ENCODE measurements at places on chromosomes 4 and X.

DNA sequence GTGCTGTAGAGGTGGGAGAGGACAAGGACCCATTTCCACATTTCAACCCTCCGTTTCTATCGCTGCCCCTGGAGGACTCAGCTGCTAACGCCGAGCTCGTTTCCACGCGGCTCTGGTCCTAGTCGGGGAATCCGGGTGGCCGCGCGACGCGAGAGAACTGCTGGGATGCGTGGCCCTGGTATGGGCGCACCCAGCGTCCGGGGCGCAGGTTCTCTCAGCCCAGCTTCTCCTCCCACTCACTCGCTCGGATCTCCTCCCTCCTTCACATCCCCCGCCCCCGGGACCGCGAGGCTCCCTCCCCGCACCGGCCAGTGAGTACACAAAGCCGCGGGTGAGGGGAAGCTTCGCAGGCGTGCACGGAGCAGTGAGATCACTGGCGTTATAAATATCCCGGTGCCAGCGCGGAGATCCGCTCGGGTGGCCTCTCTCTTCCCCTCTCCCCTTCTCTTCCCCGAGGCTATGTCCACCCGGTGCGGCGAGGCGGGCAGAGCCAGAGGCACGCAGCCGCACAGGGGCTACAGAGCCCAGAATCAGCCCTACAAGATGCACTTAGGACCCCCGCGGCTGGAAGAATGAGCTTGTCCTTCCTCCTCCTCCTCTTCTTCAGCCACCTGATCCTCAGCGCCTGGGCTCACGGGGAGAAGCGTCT, at the start of gene FGF5:
Gene FGF5 (plus strand): TSS at position 412 of the 649 bp plus-strand sequence. CDS start 161 bp downstream, at position 573.
- DNase-seq: no peak

DNA sequence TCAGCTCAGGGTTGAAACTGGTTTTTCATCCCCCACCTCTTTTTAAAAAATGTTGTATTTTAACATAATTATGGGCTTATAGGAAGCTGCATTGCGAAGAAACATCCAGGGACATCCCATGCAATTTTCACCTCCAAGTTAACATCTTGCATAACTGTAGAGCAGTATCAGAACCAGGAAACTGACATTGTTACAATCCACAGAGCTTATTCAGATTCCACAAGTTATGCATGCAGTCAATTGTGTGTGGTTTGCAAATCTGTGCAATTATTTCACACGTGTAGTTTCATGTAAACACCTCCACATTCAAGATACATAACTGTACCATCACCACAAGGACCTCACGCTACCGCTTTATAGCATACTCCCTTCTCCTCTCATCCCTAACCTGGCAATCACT, 97.5 kb upstream of the GATB start:
- no peak for DNase-seq

GRCh38 chrX:31291131-31291530, 219.3 kb upstream of the FTHL17 start:
- DNase-seq: no peak

GRCh38 chrX:6810776-6811175, 275.9 kb upstream of the VCX3A start:
- DNase-seq: no peak

GRCh38 chr4:98614662-98615061, 43.7 kb downstream of the TSPAN5 start:
- DNase-seq: no peak

DNA sequence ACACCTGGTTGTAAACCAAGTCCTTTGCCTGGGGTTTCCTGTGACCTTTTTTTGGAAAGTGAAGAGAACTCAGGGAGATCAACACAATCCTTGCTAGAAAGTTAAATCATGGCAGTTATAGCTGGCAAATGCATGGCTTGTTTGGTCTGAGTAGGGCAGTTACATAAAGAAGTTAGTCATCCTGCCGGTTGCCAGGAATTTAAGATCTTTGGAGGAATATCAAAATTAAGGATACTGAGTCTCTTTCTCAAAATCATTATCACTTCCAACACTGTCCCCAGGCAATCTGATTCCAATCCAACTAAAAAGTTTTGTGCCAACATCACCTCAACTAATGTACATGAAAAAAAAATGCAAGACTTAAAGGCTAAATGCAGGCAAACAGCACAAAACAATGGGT, 40.3 kb downstream of the C4orf54 start:
- no peak for DNase-seq

- no peak for DNase-seq
Observed at GRCh38 chrX:153927672-153927921, 1.5 kb upstream of the ARHGAP4 start.

- no peak for DNase-seq
Observed at GRCh38 chrX:154040307-154040756, 20.6 kb upstream of the IRAK1 start.

GRCh38 chrX:5648941-5649568, 579.6 kb downstream of the NLGN4X start:
- no peak for DNase-seq

DNA sequence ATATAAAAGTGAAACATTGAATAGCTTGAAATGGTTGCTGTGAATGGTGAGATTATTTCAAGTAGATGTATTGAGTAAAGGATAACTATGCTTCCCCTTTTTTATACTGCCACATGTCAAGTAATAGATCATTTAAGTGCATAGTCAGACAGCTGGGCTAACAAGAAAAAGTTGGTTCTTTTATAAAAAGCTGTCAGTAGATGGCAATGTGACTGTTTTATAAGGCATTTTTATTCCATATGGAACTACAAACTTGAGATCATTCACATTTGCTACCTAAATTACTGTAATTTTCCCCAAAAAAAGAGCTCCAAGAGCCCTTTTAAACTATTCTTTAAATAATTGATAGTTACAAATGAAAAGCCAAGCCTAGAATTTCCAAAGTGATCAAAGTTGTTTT, 831.0 kb downstream of the C4orf33 start:
- no peak for DNase-seq

DNA sequence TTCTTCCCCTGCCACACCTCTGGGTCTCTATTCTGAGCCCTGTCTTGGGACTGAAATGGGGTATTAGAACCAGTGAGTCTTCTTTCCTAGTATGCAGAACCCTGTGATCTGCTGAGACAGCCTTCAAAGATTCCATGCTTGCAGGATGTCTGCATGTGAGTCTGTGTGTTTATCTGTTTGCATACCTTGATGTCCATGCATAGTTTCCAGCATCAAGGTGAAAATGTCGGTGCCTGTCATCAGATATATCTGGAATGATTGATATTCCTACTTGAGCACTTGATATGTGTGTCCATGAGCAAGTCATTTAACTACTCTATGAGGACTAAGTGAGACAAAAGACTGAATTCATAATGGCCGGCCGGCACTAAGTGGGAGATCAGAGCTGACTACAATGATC, 117.0 kb upstream of the HS3ST1 start:
- DNase-seq: no peak

- DNase-seq: no peak
Observed at GRCh38 chr4:38004887-38005286, 44.7 kb downstream of the PTTG2 start.

DNA sequence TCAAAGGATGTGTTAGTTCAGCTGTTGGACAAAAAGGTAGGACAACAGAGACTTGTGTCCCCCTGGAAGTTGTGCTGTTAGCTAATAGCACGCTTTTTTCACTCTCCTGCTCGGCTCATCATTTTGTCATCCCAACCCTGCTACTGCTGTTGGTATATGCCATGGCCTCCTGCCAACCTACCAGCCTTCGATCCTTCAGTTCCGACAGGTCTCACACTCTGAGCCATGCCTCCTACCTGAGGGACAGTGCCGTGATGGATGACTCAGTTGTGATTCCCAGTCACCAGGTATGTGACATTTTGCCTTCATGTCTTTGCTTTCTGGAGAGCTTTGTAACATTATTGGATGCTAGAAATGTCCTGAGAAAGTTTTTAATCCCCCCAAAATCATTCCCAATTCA, 268.1 kb downstream of the ANK2 start:
- DNase-seq: no peak

DNA sequence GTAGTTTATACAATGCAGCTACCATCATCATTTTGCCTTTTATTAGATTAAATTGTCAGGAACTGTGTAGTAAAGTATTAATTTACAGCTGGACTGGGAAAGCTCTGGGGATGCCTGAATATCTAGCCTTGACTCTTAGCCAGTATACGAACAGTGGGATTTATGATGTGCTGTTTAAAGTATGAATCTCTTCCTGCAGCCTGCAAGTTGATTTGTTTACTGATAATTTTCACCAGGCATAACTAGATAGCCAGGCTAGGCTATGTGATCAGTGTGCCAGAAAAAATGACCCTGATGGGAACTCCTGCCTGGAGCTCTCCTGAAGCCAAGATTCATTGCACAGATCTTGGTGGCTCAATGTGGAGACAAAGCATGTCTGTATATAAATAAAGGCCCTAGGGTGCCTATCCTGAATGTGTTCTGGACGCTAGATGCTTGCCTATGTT, 119.2 kb downstream of the SCLT1 start:
- no peak for DNase-seq

- DNase-seq: no peak
Observed at GRCh38 chrX:148314876-148315275, 185.5 kb upstream of the AFF2 start.

DNA sequence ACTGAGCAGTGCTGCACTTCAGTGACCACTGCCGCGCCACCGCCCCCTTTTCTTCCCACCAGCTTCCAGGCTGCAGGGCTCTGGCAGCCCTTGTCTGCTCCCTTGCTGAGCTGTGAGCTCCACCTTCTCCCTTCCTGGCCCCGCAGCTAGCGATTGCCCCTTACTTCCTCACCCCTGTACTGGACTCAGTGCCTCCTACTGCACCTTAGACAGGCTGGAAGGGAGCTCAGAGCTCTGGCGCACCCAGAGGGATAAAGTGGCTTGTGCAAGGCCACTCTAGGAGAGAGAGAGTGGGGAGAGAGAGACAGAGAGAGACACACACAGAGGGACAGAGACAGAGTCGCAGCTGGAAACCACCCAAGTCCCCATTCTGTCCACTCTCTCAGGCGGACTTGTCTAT, 6.0 kb downstream of the RASL11B start:
- DNase-seq: no peak

DNA sequence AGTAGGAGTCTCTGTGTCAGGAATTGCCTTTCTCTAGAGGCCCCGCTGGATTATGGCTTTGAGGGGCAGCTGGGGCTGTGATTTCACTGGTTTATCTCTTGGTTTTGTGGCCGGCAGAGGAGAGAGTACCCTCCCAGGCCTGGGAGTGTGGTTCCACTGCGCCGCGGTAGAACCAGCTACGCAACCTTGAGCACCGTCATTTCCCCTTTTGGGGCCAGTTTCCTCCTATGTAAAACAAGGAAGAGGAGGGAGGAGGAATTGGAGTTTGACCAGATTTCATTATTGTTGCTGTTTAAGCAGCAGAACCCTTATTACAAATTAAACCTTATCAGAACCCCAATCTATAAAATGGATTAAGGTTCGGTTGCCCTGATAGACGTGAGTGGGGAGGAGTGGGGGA, 4.4 kb downstream of the SOX3 start:
- no peak for DNase-seq

DNA sequence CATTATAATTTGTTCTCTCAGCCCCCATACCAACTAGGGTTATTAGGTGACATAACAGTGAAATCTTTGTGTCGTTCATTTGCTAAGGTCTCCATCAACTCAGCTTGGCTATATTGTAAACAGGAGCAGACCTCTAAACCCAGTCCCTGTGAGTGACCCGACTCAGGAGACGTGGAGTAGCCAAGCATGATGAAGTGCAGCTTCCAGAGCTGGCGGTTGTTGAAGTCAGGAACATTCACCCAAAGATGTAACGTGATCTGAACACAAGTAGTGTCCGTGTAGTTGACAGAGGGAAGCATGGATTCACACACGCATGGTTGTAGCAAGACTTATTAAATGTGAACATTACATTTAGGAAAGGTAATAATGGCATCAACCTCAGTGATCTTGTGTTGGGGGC, 102.3 kb downstream of the FAM193A start:
- DNase-seq: no peak

- no peak for DNase-seq
Observed at GRCh38 chr4:3202836-3203820, 45.8 kb upstream of the MSANTD1 start.

GRCh38 chr4:117793845-117794480, 240.3 kb upstream of the NDST3 start:
- no peak for DNase-seq

- DNase-seq: no peak
Observed at GRCh38 chr4:182924497-182924896, 7.3 kb upstream of the DCTD start.

GRCh38 chrX:103747163-103747562, 29.5 kb upstream of the PLP1 start:
- DNase-seq: no peak

GRCh38 chr4:48603366-48604003, 113.4 kb downstream of the ZAR1 start:
- no peak for DNase-seq

GRCh38 chr4:111268769-111269414, 646.0 kb upstream of the PITX2 start:
- no peak for DNase-seq

- DNase-seq: no peak
Observed at GRCh38 chr4:156568041-156568440, 403.6 kb downstream of the PDGFC start.

- no peak for DNase-seq
Observed at GRCh38 chr4:188194421-188194820, 55.2 kb downstream of the TRIML1 start.

- no peak for DNase-seq
Observed at GRCh38 chrX:53429755-53430154, 4.4 kb downstream of the HSD17B10 start.

DNA sequence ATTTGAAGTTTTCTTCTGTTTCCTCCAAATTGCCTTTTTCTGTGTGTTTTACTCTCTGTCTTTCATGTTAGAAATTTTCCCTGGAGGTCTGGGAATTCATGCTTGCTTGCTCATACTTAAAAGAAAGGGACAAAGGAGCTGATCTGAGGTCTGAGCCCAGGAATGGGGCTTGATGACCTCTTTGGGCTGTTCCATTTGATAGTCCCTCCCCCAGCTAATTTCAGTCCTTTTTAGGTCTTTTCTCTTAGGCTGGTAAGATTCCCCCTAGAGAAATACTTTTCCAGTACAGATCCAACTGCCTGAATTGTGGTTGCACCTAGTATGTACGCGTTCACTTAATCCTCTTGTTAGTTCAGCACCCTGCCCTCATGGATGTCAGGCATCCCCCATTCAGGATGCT, 5.5 kb upstream of the PIGA start:
- no peak for DNase-seq

DNA sequence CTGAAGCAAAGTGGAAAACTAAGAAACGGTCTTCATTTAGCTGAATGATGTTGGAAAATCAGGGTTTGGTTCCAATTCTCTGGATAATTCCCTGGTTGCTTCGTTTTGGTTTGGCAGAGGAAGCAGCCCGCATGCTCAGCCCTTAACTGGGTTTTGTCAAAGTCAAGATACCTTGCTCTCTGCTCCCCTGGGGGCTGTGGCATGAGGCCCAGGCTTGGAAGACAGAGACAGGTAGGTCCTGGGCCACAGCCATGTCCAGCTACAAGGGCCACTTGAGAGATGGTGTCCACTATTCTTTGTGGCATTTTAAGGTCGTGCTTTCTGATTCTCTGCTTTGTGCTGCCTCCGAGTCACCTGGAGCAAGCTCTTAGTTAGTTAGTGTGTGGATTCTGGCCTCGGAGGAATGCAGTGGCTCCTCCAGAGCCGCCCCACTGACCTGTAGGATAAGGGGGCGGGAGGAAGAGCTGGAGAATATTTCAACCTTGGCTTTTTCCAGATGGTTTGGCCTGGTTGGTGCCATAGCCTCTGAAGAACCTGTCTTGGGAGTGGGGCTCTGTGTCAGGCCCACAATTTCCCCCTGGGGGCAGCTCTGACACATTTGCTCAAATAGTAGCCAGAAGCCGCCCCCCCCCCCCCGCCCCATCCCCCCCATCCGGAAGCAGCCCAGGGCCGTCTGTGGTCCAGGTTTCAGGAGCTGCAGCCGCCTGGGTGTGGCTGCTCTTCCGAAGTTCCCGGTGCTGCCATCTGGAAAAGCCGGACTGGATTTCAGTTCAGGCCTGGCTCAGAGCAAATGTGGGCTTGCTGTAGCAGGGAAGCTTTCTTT, 147.1 kb downstream of the NHS start:
- DNase-seq: no peak

All from activated T-helper 1 cell treated with Interleukin-2 at 50 U/mL for 16 hours (primary cell).